ENCODE measurements at places on chromosomes 1 and 21.

DNA sequence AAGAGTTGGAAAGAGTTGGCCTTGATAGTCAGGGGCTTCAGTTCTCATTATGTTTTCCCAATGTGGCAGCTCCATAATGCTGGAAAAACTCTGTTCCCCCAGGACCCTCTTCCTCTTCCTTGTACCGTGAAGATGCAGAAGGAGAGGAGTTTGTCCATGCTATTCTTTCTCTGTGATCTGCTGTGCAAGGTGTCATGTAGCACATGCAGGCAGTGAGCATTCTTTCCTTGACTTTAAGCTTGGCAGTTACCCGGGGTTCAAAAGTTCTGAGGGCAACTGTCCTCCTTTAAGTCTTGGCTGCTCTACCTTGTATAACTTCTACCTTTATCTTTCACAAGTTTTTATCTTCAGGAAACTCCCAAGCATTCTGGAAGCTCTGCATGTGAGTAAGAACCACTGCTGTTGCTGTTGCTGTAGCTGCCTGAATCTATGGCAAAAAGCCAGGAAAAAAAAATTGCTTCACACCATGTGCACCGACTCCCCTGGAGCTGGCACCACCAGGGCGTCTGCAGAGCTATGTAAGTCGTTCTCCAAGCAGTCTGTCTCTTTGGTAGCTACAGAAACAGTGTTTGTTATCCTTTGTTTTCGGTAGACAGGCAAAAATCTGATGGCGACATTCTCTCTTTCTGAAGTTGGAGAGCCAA is 42.7 kb upstream of the SLC16A1 start:
- no peak for DNase-seq

DNA sequence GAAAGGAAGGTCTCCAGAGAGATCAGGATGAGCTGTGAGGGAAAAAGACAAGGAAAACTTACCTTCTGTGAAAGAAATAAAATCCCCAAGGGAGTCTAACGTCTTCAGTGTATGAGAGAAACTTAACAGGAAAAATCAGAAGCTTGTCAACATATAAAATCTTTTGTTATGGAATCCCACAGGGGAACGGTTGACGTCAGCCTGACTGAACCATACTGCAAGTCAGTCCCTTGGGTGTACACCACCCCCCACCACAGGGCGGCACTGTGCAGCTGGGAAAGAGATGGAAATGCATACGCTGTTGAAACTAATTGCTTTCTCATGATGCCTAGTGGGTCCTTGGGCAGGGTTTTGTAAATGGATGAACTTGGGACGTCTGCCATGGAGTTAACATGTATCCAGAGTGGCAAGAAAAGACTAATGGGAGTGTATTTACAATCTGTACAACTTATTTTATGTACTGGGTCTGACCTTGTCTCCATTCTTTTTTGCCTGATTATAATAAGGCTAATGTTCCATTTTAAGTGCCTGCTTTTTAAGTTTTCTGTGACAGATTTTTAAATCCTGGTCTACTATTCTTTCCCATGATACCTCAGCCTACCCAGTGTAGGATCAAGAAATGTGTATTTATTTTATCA is 22.7 kb downstream of the UTP25 start:
- no peak for DNase-seq

DNA sequence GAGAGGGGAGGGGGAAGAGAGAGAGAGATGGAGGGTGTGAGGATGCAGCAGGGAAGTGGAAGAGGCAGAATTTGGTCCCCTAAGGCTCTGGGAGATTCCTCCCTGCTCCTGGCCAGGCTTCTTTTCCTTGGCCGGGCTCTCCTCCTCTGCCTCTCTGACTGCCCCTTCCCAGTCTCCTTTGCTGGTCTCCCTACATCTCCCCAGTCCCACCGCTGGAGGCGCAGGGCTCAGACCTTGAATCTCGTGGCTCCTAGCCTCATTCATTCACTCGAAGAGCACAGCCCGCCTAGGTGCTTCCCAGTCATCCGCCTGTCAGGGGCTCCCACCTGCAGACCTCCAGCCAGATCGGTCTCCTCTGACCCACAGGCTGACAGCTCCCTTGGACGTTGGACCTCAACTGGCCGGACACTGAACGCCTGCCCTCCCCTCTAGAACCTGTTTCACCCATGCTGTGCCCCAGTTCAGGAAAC is 76.5 kb downstream of the VWA5B1 start:
- no peak for DNase-seq

DNA sequence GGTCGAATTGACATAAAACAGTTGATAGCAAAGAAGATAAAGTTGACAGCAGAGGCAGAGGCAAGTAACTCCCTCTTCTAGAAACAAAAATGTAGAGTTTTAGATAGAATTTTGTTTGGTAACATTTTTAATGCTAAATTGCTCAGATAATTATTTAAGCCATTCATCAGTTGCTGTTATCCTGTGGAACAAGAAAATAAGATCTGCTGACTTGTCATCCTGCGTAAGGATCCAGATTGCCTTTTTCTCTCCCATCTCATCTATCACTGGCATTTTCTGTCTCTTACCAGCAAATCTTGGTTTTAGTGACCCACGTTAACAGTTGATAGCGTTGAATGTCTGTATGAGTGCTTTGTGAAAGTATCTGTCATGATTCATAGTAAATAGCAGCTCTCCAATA is 29.8 kb downstream of the SOAT1 start:
- DNase-seq, result no peak

DNA sequence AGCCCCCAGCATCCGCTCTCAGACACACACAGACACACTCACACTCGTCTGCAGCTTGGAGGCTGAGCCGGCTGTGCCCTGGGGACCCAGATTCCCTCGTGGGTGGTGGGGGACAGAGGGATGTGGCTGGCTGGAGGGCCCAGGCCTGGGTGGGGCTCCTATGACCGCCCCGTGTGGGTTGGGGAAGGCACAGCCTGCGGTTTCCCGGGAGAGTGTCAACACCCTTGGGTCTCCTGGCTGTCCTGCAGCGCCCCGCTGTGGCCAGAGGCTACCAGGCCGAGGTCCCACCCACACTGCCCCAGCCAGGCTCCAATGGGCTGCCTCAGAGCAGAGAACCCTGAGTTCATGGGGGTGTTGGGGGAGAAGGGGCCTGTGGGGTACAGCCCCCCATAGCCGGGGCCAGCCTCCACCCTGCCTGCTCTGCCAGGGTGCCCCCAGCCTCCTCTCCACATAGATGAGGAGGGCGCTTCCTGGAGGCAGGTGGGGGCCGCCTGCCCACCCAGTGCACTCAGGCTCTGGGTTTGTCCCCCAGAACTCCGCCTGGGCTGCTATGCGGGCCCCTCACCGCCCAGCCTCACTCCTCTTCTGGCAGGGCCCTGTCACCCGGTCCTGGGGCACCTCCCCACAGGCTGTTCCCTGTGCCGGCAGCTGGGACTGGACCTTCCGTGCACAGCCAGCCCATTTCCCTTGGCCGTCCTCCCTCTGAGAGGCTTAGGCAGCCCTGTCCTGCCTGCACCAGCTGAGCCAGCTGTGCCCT is at the start of gene TTC34:
TSS of gene TTC34 (minus strand) at position 159 of the 757 bp plus-strand sequence. CDS start 866 bp downstream, outside the sequence.
- DNase-seq, result no peak

- no peak for DNase-seq
These were observed 234.8 kb downstream of the GPR52 start for GRCh38 chr1:174682419-174683008.

GRCh38 chr1:5758000-5758858 is 234.0 kb downstream of the NPHP4 start:
- DNase-seq, result no peak

GRCh38 chr1:207156826-207157225 is 52.8 kb downstream of the C4BPA start:
- no peak for DNase-seq

- DNase-seq, result no peak
These were observed 1.1 kb upstream of the DIO1 start for GRCh38 chr1:53892911-53893310.

GRCh38 chr1:205943245-205943644 is at the start of gene SLC26A9:
Gene SLC26A9, minus strand, starts transcription at chr1:205943456. Its CDS starts 7,636 bp downstream, at chr1:205935820.
- no peak for DNase-seq

DNA sequence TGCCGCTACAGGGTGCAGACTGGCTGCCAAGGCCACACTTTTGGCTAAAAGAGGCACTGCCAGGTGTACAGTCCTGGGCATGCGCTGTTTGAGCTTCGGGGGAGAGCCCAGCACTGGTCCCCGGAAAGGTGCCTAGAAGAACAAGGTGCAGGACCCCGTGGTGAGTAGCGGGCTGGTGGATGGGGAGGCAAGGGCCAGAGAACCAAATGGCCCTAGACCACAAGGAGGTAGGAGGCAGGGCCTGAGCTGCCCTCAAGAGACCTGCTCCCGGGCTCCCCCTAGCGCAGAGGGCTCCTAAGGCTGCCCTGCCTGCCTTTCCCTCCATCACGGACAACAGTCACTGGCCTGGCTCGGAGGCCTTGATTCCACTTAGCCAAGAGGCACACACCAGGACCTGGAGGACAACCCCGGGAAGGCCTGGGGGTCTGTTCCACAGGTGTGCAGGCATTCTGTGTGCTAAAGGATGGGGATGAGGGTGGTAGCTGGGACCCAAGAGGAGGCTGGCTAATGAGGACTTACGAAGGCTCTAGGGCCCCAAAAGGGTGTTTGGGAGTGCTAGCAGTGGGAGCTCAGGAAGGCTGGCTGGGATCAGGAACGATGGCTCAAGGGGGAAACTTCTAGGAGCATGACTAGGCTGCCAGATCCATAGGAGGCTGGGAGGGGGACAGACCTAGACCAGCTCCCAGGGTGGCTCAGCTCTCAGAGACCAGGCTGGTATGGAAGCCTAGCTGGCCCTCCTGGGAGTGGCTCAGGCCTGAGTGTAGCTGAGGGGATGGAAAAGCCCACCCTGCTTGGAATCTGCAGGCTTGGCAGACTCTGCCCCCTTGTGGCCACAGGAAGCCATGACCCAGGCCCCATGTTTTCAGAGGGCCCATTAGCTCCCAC is 742 bp downstream of the ARTN start:
- no peak for DNase-seq

- DNase-seq, result no peak
These were observed 131.8 kb upstream of the GREM2 start for GRCh38 chr1:240743705-240744104.

Data from stimulated activated CD8-positive, alpha-beta memory T cell treated with anti-CD3 and anti-CD28 coated beads, Interleukin-7, amount 100 ng/mL, for 48 hours (primary cell).